ENCODE measurements at places on chromosomes 5 and 9.

GRCh38 chr5:83686251-83686650 lies 34.4 kb downstream of the HAPLN1 start:
- DNase-seq, result no peak

GRCh38 chr5:11261241-11261640 lies 500.2 kb upstream of the DAP start:
- no peak for DNase-seq

DNA sequence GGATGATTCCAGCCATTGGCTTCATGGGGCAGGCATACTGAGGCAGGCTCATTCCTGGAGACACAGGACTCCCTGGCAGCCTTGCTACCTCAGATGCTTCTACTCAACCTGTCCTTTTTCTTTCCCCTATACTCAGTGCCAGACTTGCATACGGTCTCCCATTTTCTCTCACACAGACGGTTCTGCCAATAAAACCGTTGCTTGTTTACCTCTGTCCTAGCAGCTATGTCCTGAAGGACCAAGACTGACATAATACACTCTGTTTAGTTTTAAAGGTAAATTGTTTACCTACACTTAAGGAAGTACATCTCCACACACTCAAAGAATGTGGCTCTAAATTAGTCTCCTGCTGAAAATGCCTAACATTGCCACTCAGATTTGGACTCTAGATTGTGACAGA lies 151.0 kb upstream of the RFX3 start:
- DNase-seq, result no peak

DNA sequence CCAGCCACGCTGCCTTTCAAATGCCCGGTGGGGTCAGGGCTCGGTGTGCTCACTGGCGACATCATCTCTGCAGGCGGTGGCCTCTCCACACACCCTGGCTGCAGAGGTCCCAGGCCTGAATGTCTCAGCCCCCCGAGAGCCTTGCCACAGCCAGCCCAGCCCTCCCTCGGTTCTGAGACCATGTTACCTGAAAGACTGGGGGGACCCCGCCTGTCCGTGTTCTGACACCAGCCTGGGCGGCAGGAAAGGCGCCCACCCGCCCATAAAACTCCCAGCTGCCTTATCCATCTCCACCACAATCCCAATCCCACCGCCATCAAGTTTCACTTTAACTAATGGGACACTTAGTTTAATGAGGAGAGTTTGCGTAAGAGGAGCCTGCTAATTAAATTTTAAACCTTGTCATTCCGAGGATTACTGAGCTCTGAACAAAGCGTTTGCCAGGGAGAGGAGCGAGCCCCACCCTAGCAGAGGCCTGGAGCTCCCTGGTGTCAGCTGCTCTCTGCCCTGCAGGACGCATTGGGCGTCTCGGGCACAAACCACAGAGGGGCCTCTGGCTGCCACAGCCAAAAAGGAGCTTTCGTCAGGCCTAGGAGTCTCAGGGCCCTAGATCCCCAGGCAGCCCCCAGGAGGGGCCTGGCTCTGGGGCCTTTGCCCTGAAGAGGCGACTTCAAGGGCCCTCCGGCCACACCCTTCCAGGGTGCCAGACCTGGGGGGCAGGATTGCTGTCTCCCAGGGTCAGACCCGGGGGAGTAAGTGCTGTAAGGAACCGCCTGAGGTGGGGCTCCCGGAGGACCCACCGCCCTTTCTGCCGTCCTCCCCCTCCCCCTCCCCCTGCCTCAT lies 15.3 kb downstream of the LHX3 start:
- no peak for DNase-seq

GRCh38 chr5:126837242-126837641 lies 60.3 kb downstream of the LMNB1 start:
- DNase-seq, result no peak

DNA sequence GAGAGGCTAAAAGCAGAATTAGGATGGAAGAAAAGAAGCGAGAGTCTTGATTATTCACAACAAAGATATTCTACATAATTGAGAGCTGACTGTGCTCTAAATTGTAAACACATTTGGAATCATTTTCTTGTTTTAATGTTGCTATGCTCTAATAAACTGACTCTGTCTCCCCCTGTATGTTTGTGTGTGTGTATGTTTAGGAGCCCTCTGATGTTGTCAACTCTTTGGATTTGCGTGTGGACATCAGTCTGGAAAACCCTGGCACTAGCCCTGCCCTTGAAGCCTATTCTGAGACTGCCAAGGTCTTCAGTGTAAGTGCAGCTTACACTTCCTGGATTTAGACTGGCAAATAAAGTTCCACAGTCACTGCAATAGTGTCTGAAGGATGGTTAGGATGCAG lies 37.8 kb downstream of the MOCS2 start:
- DNase-seq, result no peak

GRCh38 chr9:36835271-36835996 lies 198.6 kb downstream of the PAX5 start:
- no peak for DNase-seq

DNA sequence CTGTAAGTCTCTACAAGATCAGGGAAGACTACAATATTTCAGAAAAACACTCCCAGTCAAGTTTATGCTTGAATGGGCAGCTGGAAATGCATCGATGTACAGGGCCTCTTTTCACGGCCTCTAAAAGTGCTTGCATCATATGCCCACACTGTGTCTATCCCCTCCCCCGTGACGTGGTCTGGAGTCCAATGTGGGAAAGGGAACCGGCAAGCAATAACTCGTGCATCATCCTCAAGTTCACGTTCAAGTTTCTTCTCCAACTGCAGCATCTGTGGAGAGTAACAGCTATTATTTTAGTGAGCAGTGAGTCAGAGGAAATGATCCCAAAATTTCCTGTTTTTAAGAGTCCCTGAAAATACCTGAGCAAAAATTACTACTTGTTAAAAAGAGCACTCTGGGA lies 22.3 kb downstream of the ATPSCKMT start:
- DNase-seq, result no peak

DNA sequence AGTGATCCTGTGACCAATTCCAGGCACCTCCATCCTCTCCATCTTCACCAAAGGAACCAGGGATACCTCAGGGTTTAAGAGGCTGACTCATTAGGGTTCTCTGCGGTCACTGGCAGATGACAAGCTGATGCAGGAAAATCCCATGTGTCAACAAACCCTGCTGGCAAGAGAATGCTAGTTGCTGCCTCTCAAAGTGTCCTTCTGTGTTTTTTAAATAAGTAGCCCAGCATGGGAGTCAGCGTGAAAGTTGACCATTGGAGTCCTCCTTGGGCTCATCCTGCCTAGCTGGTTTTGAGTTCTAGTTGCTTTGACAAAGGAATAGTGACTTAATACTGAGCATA lies 200.2 kb downstream of the SLIT3 start:
- no peak for DNase-seq

GRCh38 chr5:1311439-1312055 lies 16.7 kb upstream of the TERT start:
- DNase-seq, result no peak

- no peak for DNase-seq
These were observed 46.1 kb downstream of the ASTN2 start for GRCh38 chr9:117368684-117369230.

DNA sequence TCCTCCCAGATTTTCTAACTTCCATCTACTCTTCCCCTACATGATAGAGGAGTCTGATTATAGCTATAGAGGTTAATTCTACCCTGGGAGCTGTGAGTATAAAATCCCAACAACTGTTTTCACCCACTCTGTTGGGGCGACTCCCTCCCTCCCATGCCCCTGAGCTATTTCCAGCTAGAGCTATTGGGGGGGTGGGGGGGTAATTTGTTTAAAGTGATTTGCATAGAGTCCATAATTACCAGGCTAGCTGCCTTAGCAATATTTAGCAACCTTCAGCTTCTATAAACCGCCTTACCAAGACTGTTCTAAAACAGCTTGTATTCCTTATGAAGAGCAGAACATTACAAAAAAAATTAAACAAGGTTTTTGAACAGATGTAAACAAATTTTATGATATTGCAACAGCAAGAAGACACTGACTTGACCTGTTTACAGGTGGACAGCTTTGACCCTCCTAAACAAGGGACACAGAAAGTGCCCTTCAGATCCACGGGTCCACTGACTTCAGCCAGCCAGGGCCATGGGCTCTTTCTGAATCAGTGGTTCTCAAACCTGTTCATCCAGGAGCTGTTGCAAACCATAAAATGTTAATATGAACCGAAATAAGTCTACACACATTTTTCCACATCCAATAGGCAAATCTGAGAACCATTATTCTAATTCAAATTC lies 98.2 kb downstream of the OTULIN start:
- no peak for DNase-seq

DNA sequence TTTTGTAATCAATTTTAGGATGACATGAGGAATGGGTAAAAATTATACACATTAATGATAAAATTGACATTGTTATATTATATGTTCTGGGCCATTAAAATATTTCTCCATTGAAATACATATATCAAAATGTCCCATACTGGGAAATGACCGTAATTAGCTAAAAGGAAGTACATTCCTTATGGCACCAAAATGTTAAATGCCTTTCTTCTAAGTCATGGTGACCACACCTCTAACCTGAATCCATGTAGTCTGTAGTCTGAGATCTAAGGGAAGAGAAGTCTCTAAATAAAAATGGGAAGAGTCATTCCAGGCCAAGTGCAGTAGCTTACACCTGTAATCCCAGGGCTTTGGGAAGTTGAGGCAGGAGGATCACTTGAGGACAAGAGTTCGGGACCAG lies 10.0 kb upstream of the GDA start:
- no peak for DNase-seq

DNA sequence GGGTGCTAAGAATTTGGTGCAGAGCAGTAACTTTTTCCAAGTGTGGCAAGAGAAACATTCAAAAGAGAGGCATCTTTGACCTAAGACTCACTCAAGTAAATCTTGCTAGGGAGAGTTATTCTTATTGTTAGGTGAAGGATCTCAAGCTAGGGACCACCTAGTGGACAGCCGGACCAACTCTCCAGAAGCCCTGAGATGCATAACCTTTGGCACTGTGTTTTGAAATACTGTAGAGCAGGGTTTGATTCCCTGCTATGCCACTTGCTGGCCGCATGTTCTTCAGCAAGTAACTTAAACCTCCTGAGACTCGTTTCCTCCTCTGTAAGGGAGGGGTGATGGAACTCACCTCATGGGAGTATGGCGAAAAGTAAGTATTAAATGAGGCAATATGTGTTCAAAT lies 336.1 kb upstream of the ADAMTSL1 start:
- DNase-seq, result no peak

DNA sequence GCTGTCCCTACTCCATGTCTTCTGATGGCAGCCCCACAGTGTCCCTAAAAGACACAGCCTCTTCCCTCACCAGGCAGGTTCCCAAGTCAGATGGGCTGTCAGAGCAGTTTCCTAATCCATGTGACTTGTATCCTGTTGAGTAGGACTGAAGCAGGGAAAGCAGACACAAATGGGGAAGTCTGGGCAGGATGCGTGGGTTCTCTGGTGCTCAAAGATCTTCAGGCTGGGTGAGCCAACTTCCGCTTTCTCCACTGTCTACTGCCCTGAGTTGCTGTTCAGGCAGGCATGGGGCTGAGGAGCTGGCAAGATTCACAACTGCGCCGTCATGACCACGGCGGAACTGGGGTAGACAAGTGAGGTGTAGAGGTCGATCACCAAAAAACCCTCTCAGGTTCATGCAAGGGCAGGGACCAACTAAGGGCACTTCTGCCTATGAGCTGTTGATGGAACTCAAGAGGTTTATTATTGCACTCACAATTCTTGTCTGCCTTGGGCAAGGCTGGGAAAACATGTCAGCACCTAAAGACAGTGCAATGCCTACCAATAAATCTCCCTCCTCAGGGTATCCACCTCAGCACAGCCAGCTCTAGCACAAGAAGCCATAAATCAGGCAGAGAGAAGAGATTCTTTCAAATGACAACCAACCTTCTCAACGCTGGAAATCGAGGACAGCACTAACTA lies 83.4 kb downstream of the RAPGEF1 start:
- peak; percentile 59 for DNase-seq

- DNase-seq, result no peak
These were observed 165.0 kb downstream of the FGF1 start for GRCh38 chr5:142520885-142521284.

GRCh38 chr5:7850395-7851239 lies at the start of gene CFAP90:
TSS of gene CFAP90 (minus strand) at chr5:7851133. CDS start at chr5:7851021, 112 bp downstream.
- peak; percentile 42 for DNase-seq

GRCh38 chr5:72066705-72067107 lies 40.6 kb upstream of the MAP1B start:
- no peak for DNase-seq

GRCh38 chr5:73996151-73996755 lies 370.3 kb downstream of the ARHGEF28 start:
- DNase-seq, result no peak

DNA sequence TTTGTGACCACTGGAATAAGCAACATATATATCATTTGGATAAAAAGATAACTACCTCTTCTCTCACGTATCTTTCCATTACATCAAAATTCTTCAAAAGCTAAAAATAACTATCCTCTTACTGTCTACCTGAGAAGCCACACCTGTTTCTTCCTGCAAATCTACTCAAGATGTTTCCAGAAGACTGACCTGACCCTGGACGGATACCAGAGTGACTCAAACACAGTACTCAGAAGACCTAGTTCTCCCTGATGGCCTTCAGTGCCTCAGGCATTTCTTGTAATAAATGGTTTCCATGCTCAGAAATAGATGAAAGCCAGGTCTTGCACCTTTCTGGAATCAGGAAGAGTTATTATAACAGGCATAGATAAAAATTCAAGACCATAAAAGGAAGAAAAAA lies 245.9 kb upstream of the PIK3R1 start:
- DNase-seq, result no peak

DNA sequence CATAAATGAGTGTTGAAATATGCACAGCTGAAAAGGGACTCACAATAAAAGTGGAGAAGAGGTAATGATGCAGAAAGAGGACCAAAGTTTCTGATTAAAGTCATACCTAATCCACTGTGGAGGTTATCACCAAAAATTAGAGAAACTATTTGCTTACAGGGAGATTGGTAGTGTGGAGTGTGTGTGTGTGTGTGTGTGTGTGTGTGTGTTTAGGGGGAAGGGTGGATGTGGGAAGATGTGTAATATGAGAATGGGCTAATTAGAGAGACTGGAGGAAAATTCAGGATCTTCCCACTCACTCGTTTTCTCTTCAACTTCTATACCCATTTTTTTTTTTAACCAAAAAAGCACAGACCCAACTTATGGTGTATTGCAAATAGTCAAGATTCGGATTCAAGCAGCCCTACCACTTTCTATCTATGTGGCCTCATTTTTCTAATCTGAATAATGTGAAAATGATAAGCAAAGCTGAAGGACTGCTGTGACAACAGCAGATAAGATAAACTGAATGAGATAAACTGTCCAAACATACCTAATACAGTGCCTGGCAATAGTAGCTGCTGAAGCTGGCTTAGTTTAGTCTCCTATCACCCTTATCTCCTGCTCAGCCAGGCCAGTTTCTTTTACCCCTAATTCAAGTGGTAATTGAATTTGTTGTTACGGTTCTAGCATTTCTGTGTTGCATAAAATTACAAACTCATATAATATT lies 501.1 kb downstream of the KDM4C start:
- no peak for DNase-seq

Data from heart right ventricle (tissue), 16 donors.